ENCODE measurements at places on chromosomes 7 and 10. TPM values are rescaled to one million over a fixed set of nuclear protein-coding genes. Genes with fewer than 3 reads are reported as not detected.

Gene STAMBPL1
- total RNA-seq, result 23.1 TPM

Gene UCMA
- not detected for total RNA-seq

Gene CPED1
- total RNA-seq, result not detected

Gene MEOX2
- total RNA-seq, result not detected

Gene PRF1
- not detected for total RNA-seq

Gene PDK4
- total RNA-seq, result 28.0 TPM

Gene GTF2IRD2
- total RNA-seq, result 7.4 TPM

Gene EMX2
- not detected for total RNA-seq

Gene HTR5A
- total RNA-seq, result not detected

Gene DIP2C
- 13.7 TPM for total RNA-seq

Gene MUC12
- total RNA-seq, result 20.3 TPM

Gene KNDC1
- 0.74 TPM for total RNA-seq

Gene CLRN3
- not detected for total RNA-seq

Gene PRSS1
- not detected for total RNA-seq

Gene ARF5
- total RNA-seq, result 167 TPM

Gene TRIM56
- 13.1 TPM for total RNA-seq

Gene RET
- 0.56 TPM for total RNA-seq

Gene EIF5AL1
- total RNA-seq, result 2.2 TPM

Gene ADAP1
- total RNA-seq, result 4.1 TPM

Gene PTF1A
- not detected for total RNA-seq

Gene NKX2-3
- total RNA-seq, result 0.05 TPM

Gene PRPS1L1
- total RNA-seq, result not detected

Gene RAB19
- total RNA-seq, result not detected

Gene UPK3BL2
- 3.4 TPM for total RNA-seq

Gene LIPJ
- total RNA-seq, result not detected

Gene DOCK4
- total RNA-seq, result 7.0 TPM

Gene CXCL12
- 0.25 TPM for total RNA-seq

Gene SOSTDC1
- not detected for total RNA-seq

Gene PHKG1
- total RNA-seq, result 0.31 TPM

Gene ATG9B
- total RNA-seq, result 0.71 TPM

Gene SPDYE11
- not detected for total RNA-seq

Gene GDI2
- 189 TPM for total RNA-seq

Gene OR13A1
- total RNA-seq, result not detected

Gene COPG2
- 12.2 TPM for total RNA-seq

Gene ABCB4
- not detected for total RNA-seq

Gene CLDN3
- 3.6 TPM for total RNA-seq

Gene GJC3
- total RNA-seq, result 0.09 TPM

Gene TMEM270
- total RNA-seq, result 0.17 TPM

Gene CALML5
- total RNA-seq, result not detected

Gene WDR86
- total RNA-seq, result 0.20 TPM

Gene NPSR1
- total RNA-seq, result not detected

Gene TFPI2
- total RNA-seq, result 208 TPM

Gene AKR1C8
- total RNA-seq, result not detected

Gene DHTKD1
- 9.5 TPM for total RNA-seq

Gene SPDYE5
- total RNA-seq, result not detected

Gene THNSL1
- total RNA-seq, result 3.5 TPM

Gene MRPS17
- 25.8 TPM for total RNA-seq

Gene CDCA7L
- 16.4 TPM for total RNA-seq

Gene SLC26A5
- total RNA-seq, result not detected

Gene MINDY4
- 2.3 TPM for total RNA-seq

Gene IQUB
- 0.06 TPM for total RNA-seq

Gene ELN
- 0.15 TPM for total RNA-seq

Gene POLL
- 16.0 TPM for total RNA-seq

Gene FFAR4
- 0.06 TPM for total RNA-seq
